ENCODE measurements at places on chromosomes 1 and 21.

DNA sequence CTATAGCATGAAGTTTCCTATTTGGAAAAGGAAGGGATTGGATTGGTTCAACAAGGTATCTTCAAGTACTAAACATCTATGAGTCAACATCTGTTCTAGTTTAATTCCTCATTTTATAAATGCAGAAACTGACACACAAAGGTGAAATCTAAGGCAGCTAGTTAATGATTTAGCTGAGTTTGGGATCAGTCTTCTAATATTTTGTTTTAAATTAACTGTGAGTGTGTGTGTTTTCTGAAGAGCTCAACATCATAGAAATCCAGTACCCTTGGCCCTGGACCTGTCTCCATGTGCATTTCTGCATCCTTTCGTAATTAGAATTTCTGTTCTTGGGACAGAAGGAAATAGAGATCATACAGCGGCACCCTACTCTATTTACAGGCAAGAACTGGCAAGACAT, 105.9 kb downstream of the RGS2 start:
- no peak for DNase-seq

- no peak for DNase-seq
Measured at GRCh38 chr1:206678490-206678889, 6.2 kb upstream of the MAPKAPK2 start.

DNA sequence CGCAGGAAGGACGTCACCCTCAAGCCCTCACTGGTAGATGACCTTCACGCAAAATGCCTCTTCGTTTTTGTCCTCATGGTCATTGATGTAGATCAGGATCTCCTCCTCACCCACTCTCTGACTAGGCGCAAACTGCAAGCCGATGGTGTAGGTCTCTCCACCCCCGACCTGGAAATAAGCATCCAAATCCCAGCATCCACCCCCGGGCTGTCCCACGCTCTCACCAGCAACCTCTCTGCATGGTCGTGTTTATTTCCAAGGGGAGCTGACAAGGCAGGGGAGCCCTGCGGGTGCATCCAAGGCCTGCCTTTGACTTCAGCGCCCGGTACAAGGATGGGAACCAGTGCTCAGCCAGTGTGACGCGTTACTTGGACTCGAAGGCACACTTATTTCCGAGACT, 129.0 kb downstream of the NPHP4 start:
- DNase-seq: no peak

GRCh38 chr1:213245260-213245910, 194.3 kb downstream of the RPS6KC1 start:
- DNase-seq: no peak

DNA sequence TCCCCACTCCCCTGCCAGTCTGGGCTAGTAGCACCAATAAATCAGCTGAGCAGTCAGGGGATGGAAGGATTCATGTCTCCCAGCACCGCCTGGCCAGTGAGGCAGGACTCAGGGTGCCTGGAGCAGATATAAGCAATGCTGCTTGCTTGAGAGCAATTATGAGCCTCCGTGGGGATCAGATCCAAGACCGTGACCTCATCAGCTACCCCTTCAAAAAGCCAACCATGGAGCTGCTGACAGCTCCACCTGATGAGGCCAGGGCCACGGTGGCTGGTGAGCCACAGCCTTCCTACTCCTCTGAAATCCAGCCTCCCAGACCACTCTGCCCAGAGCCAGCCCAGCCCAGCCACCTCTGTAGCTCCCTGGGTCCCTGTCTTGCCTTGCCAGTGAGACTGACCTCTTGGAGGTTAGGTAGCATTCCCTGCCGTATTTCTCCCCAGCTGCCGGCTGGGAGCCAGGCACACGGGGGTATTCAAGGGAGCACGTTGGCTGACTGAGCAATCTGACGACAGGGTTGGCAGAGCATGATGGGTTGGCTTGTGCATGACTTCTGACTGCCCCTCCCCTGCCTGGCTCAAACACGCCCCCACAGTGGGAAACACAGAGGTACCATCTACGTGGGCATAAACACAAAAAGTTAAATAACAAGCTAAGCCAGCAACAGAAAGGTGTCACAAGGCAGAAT, 28.4 kb downstream of the SYT2 start:
- no peak for DNase-seq

- no peak for DNase-seq
Measured at GRCh38 chr1:205541161-205541886, 36.9 kb downstream of the CDK18 start.

DNA sequence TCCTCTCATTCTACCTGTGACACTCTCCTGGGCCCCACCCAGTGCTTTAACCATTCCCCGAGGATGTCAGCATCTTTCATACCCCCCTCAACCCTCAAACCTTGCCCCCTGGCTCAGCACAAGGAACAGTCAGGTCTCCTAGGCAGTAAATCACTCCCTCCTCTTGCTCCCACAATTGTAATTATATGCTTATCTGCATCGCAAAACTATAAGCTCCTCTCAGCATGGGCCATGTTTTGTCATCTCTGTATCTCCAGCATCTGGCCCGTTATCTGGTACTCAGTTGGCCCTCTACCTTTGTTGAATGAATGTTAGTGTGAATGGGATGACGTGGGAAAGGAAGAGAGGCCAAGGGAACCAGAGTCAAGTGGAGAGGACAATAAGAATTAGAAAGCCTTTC, 2.8 kb upstream of the ELOVL1 start:
- no peak for DNase-seq

DNA sequence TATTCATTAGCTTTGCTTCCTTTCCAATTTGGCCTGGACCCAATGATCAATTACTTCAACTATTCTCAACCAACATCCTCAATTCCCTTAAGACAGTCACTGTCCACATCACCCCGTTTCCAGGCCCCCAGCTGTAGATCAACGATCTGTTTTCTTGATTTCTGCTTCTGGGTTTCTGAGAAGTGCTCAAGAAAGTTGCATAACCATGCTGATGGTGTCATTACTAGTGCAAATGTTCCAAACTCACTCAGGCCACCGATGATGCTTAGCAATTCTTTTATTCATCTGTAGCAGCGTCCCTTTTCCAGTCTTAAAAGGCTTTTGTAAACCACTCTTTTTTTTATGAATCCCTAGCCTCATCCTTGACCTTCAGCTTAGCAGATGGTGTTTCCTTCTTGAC, 155.8 kb upstream of the PTGFR start:
- DNase-seq: no peak

- DNase-seq: no peak
Measured at GRCh38 chr1:2909797-2910196, 108.3 kb upstream of the TTC34 start.

- DNase-seq: no peak
Measured at GRCh38 chr1:43455213-43455889, 1.6 kb upstream of the HYI start.

DNA sequence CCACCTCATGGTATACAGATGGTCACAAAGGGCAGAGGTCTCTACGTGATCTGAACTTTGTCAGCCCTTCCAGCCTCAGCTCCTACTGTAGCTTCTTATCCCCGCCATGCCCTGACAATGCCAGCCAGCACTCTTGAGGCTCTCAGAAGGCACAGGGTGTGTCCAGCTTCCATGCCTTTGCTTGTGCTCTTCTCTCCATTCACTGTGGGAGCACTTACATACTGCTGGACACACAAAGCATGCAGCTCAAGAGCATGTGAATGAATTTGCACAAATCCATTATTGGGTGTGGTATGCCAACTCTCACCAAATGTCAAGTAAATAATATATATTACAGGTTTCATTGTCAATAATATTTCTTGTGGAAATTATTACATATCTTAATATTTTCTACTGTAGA, 36.4 kb upstream of the MAP10 start:
- no peak for DNase-seq

- no peak for DNase-seq
Measured at GRCh38 chr1:23720256-23720995, 22.8 kb upstream of the ELOA start.

DNA sequence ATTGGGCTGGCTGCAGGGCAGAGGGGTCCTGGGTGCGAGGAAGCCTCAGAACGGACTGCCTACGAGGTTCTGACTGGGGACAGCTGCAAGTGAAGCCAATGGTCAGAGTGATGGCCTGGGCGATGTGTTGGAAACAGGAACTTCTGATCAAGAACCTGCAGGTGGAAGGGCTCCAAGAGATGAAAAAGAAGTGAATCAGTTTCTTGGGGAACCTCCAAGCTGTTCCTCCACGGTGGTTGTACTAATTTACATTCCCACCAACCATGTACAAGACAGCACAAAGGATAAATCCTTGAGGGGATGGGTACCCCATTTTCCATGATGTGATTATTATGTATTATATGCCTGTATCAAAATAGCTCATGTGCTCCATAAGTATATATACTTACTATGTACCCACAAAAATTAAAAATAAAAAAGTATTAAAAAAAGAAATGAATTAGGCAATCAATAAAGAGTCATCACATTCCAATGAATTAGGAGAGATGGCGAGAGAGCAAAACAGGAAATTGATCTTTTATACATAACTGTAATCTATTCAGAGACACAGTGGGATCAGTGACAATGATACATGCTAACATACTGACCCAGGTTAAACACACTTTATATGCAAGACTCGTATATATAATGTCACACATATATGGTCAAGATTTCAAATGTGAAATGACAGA, 58.1 kb downstream of the PTPN14 start:
- DNase-seq: no peak

Data from H9 (cell line).